ENCODE measurements at places on chromosomes 4 and X.

GRCh38 chr4:85732124-85732523 is 257.2 kb downstream of the ARHGAP24 start:
- DNase-seq = no peak

DNA sequence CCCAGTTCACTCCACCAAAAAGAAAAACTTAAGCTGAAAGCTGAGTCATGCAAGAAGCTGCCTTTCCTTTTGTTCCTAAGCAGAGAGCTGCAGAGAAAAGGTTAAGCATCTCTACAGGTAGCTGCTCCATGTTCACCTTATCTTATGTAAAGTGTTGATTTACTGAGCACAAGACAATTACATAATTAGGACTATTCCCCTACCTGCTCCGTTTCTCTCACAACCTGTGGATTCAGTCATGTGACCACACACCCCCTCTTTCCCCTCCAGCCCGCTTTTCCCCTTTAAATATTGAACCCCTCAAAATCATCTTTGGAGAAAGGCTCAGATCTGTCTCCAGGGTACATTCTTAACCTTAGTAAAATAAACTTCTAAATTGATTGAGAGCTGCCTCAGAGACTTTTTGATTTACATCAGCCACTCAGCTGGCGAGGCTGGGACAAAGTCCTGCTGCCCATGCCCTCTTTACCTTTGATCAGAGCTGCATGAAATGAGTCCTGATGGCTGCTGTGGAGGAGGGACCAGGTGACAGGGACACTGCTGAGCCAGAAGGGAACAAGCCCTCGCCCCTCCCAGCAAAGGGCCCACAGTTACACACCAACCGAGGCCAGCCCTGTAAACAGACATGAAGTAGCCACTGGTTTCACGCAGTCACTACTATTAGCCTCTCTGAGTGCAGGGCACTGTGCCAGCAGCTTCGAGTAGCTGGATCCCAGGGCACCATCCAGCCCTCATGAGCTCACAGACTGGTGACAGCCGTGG is 53.9 kb upstream of the C4orf50 start:
- no peak for DNase-seq

DNA sequence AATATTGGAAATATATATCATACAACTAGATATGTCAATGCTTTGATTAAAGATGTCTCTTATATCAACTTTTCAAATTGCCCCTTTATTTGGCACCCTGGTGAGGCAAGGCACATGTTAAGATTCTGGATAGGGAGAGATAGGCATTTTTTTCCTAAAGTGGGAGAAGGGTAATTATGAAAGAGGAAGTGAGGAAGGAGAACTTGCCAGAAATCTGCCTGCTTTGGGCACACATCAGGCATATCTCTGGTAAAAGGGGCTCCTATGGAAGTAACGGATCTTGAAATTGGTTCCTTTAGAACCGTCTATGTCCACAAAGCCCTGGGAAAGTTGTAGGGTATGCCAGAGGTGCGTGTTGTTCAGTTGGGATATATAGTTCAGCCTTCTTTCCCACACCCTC is 5.7 kb downstream of the IL15 start:
- no peak for DNase-seq

GRCh38 chr4:41095973-41096372 is 118.4 kb downstream of the APBB2 start:
- no peak for DNase-seq

- DNase-seq = no peak
These were observed 317 bp downstream of the CMC4 start for GRCh38 chrX:155070663-155070974.

DNA sequence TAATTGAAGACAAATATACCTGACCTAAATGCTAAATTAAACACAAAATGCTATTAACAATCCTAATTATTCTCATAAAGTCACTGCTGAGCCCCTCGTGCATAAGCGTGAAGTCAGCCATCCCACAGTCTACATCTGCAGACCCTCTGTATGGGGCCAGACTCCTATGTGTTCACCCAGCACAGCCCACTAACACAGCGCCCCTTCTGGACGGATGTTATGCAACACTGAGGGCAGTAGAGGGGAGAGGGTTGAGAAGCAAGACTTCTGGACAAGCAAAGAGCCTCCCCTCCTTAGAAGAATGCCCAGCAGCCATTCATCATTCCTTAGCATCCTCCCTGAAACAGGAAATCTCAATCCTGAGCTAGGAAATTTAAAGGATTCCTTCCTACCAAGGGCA is 7.9 kb downstream of the TRPC3 start:
- DNase-seq = no peak

- peak; percentile 91 for DNase-seq
These were observed 158.4 kb downstream of the CHIC2 start for GRCh38 chr4:53905941-53906377.

- no peak for DNase-seq
These were observed 987.2 kb downstream of the CCSER1 start for GRCh38 chr4:91114386-91114785.

DNA sequence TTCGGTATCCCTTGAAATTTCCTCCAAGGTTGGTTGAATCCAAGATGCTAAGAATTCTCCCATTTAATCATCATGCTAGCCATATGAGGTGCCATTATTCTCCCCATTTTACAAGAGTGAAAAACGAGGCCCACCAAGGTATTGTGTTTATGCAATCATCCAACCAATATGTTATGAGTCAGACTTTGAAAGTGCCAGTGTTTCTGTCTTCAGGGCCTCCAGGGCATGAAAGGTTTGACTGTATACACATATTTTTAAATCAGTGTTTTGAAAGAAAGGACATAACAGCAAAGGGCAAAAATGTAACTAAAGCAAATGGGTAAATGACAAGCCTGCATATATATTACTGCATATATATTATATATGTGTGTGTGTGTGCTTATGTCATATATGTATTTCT is 541.2 kb upstream of the SMIM31 start:
- no peak for DNase-seq

- DNase-seq = no peak
These were observed 53.8 kb downstream of the RAP1GDS1 start for GRCh38 chr4:98314791-98315565.

All from NCI-H526 (cell line).